ENCODE measurements at places on chromosomes 16 and 17.
A peak's percentile ranks its signal among the peaks of the same experiment; 100 is the strongest.

DNA sequence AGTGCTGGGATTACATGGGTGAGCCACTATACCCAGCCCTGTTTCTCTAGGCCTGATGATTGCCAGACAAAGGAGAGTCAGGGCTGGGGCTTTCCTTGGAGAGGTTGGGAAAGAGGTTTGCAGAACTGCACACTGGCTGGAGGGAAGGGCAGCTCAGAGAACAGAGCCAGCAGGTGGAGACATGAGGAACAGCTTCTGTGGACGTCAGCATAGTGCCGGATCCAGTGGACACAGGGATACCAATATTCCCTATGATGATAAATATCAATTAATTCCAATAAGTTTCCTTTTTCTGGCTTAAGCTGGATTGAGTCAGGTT, 43.2 kb upstream of the SCNN1B start:
- DNase-seq = no peak

GRCh38 chr17:2685696-2686095, 25.9 kb downstream of the CLUH start:
- no peak for DNase-seq

DNA sequence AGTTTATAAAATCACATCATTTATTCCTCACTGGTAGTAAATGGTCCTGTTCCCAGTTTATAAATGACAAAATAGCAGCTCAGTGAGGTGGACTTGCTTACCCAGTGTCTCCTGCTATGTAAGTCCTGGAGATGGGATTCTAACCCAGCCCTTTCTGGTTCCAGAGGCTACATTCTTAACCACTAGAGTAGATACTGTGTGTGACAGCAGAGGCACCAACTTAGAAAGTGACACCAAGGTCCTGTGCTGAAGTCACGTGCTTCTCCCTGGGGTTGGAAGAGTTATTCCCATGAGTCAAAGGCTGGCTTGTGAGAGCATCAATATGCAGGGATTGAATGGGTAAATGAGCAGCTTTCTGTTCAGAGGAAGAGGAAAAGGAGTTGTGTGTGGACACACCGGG, 167.3 kb upstream of the IRX3 start:
- no peak for DNase-seq

DNA sequence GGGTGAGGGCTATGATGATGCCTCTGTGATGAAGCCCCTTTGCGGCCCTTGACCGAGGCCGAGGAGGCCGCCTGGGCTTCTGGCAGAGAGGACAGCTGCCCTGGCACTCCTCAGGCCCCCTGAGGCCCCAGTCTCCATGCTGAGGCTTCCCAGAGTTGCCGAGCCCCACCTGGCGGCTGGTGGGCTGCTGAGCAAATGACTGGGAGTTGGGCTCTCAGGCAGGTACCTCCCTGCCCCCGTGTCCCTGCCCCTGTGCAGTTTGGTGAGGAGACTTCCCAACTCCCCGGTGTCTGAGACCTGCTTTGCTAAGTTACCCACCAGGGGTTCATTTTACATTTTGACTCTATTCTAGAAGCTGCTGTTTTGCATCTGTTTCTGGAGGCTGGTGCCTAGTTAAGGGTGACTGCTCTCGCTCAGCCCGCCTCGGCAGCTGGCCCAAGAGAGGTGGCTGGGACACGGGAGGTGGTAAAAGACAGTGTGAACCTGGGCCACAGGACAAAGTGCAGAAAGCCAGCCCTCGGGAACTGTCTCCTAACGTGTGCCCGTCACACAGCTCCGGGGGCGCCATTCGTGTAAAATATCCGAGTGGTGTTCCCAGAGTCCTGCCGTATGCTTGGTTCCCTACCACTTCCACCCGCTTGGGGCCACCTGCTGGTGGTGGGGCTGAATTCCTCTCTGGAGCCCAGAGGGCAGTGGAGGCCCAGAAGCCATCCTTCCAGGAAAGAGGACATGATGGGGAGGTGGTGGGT, 134.5 kb downstream of the RAB11FIP4 start:
- DNase-seq = peak; percentile 53

DNA sequence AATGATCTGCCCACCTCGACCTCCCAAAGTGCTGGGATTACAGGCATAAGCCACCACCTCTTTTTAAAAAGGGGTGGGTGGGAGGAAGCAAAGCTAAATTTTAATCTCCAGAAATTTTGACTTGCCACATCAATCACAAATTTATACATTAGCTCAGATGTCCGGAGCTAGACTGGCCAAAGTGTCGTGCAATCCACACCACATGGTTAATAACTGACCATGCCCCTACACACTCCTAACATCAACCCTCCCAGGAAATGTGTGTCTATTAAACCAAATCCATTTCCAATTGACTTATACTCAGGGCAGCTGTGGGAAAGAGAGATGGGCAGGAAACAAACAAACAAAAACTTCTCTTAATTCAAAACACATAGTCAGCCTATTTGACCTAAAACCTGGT, 29.9 kb downstream of the SMURF2 start:
- no peak for DNase-seq

DNA sequence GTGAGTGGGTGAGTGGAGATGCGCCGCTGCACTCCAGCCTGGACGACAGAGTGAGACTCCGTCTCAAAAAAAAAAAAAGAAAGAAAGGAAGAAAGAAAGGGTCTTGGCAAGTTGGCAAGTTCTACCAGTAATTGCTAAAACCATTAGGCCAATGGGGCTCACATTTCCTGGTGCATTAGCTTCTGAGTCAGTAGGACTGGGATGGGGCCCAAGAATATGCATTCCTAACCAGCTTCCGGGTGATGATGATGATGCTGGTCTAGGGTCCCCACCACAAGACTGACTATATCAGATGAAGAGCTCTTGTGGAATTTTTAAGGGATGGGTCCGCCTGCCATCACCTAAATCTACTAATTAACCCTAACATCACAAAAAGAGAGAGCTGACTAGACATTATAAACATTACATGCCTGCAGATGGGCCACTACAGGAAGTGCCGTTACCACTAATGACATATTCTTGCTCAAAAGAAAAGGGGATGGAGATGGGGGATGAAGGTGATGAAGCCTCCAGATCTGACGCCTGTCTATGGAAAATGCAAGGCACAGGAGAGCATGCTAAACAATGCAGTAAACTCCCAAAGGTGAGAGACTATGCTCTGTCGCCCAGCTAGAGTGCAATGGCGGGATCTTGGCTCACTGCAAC, 13.1 kb downstream of the MYH11 start:
- DNase-seq = no peak

- no peak for DNase-seq
Observed at GRCh38 chr17:9612006-9612405, 33.3 kb upstream of the USP43 start.

DNA sequence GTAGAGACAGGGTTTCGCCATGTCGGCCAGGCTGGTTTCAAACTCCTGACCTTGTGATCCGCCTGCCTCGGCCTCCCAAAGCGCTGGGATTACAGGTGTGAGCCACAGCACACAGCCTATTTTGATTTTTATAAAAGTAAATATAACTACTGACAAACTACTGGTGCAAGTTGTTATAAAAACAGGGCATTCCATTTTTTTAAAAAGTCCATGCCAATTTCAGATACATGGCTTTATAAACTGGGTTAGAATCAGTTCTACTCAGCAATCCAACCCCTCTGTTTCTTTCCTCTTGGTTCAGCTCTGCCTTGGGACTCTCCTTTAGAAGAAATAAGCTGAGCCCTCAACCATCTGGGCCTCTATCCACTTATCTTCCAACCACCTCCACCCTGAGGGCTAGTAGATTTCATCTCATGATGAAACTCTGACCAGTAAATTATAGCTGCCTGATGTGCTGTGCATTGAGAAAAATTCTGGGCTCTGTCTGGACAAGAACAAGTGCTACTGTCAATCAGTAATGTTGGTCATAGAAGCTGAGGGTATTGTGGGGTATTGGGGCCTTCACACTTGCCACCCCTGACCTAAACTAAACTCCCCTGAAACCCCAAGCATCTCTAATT, 10.2 kb downstream of the RANBP10 start:
- DNase-seq = no peak

DNA sequence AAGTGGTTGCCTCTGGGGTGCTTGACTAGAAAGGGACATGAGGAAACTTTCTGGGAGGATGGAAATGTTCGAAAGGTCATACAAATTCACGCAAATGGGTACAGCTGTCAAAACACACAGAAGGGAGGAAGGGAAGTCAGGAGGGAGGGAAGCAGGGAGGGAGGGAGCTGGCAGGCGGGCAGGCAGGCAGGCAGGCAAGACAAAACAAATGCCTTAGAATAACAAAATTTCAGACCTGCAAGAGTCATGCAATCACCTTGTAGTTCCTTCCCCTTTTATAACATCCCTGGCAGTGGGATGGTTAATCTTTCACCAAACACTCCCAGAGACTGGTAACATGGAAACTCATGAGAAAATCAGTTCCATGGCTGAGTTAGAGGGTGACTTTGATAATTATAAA, 189.2 kb downstream of the STX8 start:
- DNase-seq = peak; percentile 12

- no peak for DNase-seq
Observed at GRCh38 chr16:55078699-55079410, 148.2 kb downstream of the IRX5 start.

GRCh38 chr16:76474048-76474447, 196.8 kb downstream of the CNTNAP4 start:
- DNase-seq = no peak

DNA sequence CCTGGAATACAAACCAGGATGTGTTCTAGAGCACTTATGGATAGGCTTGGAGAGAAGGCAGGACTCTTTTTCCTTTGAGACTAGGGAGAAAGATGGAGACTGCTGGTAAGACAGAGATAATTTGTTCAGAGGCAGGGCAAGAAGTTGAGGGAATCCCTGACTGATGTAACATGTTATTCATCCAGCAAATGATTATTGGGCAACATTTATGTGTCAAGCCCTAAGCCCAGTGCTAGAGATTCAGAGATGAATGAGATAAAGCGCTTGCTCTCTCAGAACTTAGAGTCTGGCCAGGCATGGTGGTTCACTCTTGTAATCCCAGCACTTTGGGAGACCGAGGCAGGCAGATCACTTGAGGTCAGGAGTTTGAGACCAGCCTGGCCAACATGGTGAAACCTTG, 47.8 kb upstream of the NUFIP2 start:
- DNase-seq = no peak

- DNase-seq = no peak
Observed at GRCh38 chr17:31534223-31534888, 142.9 kb downstream of the RAB11FIP4 start.

DNA sequence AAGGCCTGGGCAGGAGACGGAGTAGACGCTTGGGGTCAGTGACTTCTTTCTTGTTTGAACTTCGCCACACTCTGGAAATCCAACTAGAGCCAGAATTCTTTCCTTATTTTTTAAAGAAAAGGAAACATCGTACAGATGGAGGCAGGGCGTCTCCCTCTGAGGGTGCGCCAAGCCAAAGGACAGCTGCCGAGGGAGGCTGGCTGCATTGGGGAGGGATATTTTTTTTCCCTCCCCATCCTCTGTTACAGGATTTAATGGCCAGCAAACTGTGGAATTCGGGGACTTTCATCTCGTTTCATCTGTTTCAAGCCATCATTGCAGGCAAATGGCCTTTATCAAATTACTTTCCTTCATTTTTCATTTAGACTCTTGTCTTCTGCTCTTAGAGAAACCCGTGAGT, 15.9 kb downstream of the CDK5R1 start:
- DNase-seq = no peak

GRCh38 chr17:49180303-49180702, 30.1 kb downstream of the GNGT2 start:
- peak; percentile 49 for DNase-seq

DNA sequence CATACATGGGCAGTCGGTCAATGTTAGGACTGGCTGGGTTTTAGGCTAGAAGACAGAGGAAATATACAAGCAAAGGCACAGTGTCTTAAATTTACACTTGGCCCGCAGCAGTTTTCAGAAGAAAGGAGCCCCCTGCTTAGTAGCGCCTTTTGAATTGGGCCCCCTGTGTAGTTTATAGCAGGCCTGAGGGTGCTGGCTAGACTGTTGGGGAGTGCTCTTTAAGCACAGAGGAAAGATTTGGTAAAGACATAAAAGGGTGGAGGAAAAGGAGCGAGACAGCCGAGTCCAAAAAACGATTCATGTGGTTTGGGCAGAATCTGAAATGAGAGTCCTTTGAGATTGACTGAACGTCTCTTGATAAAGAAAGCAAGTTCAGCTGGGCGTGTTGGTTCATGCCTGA, 10.6 kb downstream of the RMI2 start:
- DNase-seq = no peak

- DNase-seq = no peak
Observed at GRCh38 chr16:88705801-88706228, 393 bp downstream of the RNF166 start.

- no peak for DNase-seq
Observed at GRCh38 chr17:3730881-3731429, 7.3 kb downstream of the HASPIN start.

DNA sequence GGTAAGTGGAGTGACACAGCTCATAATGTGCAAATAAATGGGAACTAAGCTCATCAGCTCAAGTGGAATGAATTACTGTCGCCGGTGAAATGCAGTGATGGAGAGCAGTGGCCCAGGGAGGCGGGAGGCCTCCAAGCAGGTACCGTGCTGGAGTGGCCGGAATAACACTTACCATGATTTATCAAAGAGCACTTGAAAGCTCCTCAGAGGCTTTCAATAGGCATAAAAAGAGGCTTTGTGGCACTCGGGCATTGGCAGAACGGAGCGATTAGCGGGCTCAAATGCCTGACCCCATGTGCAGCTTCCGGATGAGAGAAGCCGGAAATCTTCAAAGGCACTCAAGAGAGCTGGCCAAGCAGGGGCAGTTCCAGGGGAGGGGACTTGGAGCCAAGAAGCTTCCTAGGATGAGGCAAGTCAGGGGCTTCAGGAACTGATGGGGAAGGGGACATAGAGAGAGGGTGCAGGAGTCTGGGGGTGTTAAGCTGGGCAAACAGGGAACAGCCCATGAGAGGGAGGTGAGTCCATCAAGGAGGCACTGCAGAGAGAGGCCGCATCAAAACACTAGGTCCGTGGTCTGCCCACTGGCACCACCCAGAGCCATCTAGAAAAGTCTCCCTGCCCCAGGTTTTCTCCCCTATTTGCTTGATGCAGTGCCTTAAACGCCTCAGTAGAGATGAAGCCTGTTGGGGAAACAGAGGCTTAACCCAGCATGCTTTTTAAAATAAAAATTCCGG, 144.0 kb upstream of the IRX6 start:
- DNase-seq = no peak

GRCh38 chr17:75404731-75405364, 630 bp downstream of the GRB2 start:
- peak; percentile 43 for DNase-seq

DNA sequence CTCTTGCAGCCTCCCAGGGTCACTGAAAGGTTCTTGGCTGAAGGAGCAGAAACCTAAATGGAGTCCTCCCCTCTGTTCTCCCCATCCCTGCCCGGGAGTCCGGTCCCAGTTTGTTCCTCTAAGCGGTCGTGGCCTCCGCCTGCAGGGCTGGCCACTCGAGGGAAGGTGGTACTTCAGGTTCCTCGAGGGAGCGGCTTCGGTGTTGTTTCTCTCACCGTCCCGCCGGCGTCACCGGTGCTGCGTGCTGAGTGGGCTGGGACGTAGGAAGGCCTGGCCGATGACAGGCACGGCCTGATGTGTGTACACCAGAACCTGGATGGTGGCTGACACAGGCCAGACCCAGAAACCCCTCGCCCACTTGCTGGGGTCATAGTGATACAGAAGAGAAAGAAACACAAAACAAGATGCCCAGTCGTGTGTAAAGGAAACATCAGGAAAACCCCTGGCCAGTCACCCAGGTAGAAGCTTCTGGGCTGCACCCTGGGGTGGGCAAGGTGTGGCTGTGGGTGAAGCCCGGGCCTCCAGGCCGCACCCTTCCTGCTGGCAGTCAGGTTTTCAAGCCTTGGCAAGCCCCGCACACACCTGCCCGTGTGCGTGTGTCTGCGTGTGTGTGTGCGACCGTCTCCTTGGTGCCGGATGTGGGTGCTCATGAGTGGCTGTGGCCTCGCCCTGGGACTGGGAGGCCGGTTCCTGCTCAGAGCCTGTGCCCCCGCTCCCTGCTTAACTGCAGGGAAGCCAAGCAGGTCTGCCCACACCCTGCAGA, 52.0 kb downstream of the BAIAP2 start:
- DNase-seq = no peak
